ENCODE measurements at places on chromosomes 7 and 10.

- ATAC-seq, result peak; percentile 99
Observed at GRCh38 chr7:48875045-48875916, 49.1 kb upstream of the CDC14C start.

- no peak for ATAC-seq
Observed at GRCh38 chr10:28765641-28766040, 88.3 kb downstream of the BAMBI start.

GRCh38 chr7:129741743-129742213 is 130.3 kb downstream of the NRF1 start:
- peak; percentile 40 for ATAC-seq

- no peak for ATAC-seq
Observed at GRCh38 chr10:16952610-16953009, 135.4 kb upstream of the RSU1 start.

DNA sequence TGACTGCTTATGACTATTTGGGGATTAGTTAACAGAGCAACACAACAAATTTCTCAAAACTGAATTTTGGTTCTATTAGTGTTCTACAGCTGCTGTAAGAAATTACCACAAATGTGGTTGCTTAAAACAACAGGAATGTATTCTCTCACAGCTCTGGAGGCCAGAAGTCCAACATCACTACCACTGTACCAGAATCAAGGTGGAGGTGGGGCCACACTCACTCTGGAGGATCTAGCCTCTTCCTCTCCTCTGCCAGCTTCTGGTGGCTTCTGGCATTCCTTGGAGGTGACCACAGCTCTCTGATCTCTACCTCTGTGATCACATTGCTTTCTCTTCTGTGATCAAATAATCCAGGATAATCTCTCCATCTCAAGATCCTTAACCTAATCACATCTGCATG is 194.7 kb upstream of the BMPER start:
- no peak for ATAC-seq

GRCh38 chr10:1290071-1290471 is 233.9 kb downstream of the WDR37 start:
- no peak for ATAC-seq

GRCh38 chr7:100563809-100564400 is 9.8 kb downstream of the SAP25 start:
- peak; percentile 82 for ATAC-seq

DNA sequence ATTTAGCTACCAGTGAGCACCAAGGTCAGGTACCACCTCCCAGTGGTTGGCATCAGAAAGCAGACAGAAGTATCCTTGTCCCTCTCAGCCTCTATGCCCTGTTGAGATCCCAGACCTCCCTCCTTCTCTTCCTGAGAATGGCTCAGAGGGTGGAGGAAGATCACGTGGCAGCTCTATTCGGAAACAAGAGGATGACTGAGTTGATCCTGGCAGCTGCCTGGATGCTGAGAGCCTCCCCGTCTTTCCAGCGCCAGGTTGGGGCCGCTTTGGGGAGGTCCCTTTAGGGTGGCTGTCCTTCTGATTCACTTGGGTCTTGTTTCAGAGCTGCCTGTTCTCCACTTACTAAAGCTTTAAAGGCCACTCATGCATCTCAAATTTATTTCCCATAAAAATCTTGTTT is 36.9 kb upstream of the NPFFR1 start:
- ATAC-seq, result no peak

DNA sequence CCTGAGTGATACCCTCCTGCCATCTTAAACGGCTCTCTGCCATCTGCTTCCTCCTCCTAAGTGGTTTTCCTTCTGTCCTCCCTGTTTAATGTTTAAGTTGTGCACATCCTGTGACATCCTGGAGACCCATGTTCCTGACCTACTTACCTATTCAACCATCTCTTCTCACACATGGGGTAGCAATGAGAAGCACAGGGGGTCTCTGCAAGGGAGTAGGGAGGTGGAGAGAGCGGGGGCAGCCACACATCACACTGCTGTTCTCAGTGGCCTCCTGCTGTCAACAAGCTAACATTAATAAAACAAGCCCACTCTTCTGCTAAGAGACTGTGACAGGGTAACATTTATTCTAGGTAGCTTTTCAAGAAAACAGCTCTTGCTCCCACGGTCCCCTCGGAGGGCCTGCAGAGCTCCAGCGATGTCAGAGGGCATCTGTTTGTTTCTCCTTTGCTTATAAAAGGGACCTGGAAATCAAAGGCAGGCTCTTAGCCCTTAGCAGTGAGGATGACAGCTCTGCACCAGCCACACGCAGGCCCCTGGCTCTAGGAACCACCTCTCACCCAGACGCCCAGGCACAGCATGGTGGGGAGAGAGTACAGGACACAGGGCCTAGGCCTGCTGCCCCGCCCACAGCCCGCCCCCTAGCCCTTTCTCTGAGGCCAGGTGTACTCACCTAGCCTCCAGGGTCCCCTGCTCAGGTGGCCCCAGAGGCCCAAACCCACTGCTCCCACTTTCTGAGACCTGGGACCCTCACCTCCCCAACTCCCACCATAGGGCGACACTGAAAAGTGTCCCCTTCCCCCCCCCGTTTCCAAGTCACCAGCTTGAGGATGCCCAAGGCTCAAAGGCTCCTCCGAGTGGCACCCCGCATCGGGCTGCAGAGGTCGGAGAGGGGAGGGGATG is 943 bp upstream of the SLC18A2 start:
- no peak for ATAC-seq

DNA sequence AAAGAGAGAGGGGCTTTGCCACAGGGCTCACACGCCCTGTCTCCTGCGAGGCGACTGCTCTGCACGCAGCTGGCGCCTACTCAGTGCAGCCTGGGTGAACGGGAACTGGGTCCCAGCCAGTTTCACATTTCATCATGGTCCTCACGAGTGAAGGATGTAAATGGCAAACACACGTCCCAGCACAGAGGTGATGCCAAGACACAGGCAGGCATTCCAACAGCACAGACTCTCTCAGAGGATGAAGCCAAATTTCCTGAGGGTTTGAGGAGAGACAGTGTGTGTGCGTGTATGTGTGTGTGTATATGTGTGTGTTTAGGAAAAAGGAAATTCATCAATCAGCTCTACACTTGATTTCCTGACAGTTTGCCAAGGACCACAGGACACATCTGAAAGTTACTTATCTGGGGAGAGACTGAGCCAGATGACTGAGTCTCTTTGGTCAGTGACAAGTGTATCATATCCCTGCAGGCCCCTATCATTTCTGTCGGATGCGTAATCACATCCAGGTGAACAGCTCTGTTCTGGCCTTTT is 53.9 kb downstream of the CHST15 start:
- no peak for ATAC-seq

DNA sequence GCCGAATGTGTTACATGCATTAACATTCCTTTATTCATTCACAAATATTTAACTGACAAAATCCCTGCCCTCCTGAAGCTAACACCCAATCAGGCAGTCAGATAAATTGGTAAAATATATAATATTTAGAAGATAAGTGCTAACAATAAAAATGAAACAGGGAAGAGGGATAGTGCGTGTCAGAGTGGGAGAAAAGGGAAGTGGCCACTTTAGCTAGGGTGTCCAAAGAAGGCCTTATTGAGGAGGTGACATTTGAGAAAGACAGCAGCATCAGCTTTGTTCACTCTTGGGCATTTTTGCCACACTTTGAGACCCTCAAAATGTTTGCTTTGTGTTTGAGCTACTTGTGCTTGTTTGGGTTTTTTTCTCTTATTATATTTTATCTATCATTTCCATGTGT is 317.8 kb downstream of the SNX13 start:
- no peak for ATAC-seq

DNA sequence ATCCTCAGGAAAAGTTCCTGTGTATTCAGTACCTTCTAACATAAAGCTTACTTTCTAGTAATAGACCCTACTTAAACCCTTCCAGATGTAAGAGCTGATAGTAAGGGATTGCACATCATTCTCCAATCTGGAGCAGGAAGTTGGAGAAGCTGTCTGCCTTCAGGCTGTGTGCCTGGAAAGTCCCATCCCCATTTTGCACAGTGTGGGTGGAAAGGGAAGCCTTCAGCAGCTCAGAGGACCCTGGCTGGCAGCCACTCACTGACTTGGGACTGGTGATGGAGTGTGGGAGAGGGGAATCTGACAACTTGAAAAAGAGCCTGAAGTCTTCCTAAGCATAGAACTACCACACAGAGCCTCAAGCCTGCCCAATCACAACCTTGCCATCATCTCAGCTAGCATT is 164.1 kb upstream of the ADO start:
- ATAC-seq, result no peak

GRCh38 chr7:12519682-12520009 is 50.9 kb upstream of the SCIN start:
- no peak for ATAC-seq

DNA sequence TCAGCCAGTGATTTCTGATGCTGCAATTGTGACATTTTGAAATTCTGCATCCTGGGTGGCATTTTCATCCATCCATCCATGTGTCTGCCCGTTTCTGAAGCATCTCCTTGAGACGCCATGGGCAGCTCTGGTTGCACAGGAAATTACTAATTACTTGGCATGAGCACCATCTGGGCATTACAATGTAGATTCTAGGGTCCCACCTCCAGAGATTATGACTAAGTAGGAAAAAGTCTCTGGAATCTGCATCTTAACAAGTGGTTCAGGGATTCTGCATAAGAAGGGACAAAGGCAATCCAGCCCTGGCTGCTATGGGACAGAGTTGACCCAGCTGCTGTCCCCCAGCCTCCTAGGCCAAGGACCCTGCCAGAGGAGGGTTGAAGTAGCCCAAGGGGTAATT is 65.3 kb downstream of the CUZD1 start:
- peak; percentile 69 for ATAC-seq

DNA sequence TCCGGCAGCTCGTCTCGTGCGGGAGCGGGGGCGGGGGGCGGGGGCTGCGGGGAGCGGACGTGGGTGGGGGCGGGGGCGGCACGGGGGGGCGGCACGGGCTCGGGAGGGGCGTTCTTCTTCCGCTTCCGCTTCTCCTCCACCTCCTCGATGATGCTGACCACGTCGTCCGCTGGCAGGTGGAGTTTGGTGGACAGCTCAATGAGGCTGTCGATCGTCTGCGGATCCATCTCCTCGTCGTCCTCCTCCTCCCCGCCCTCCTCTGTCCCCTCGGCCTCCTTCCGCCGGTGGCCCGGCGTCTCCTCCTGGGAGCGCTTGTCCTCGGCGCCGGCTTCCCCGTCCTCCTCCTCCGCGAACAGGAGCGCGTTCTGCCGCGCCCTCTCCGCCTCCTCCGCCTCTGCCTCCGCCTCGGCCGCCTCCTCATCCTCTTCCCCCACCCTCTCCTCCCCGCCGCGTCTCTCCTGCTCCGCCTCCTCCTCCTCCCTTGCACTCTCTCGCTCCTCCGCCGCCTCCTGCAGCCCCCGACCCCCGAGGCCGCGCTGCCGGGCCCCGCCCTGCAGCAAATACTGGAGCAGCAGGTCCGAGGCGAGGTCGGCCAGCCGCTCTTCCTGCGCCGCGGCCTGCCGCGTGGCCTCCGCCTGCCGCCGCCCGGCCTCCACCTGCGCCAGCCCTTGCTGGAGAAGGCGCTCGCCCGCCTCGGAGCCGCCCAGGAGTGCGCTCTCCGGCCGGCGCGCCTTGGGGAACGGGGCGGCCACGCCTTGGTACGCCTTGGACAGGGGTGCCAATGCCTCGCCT is 1.9 kb downstream of the VGF start:
- peak; percentile 2 for ATAC-seq

GRCh38 chr7:15305002-15305600 is 256.7 kb downstream of the AGMO start:
- peak; percentile 81 for ATAC-seq

GRCh38 chr10:126126866-126127265 is 230.5 kb downstream of the FANK1 start:
- ATAC-seq, result no peak

GRCh38 chr10:115214829-115215228 is 121.7 kb downstream of the ATRNL1 start:
- ATAC-seq, result no peak

DNA sequence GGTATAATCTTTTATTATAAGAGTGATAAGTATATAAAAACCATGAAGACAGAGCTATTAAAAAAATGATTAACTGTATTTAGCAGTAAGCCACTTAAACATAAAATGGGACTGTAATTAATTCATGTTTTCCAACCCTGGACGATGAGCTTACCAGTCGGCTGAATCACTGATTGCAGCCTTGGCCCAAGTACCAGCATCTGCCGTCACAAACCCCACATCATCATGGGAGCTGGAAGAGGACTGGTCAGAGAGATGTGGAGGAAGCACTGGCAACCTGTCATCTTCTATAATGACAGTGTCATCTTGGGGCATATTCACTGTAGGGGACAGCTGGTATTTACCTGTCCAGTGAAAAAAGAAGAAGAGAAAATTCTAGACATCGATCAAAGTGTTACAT is 473.6 kb downstream of the PARD3 start:
- no peak for ATAC-seq

DNA sequence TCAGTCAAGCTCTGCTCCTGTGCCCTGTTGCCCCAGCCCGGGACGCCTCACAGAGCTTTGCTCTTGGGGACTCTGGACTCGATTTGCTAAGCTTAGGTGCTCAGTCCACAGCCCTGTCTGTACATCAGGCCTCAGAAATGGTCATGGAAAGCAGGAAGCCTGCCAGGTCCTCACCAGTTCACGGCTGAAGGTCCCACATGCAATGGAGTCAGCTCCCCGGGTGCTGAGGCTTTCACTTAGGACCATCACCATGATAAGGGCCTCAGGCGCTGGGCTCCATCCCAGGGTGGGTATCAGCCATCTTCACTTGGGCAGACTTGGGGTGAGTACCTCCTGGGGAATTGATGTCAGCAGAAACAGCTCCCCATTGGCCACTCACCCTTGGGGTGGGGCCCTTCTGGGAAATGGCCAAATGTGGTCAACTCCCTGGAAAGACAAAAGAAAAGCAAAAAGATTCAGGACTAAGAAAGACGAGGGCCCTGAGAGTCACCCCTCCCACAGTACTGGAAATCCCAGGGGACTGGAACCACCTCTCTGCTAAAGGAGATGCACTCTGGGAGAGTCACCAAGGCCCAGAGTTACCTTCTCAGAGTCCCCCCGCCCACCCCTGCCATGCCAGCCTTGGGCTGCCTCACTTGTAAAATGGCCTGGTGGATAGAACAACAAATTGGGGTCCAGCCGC is 37.6 kb downstream of the FAM53B start:
- no peak for ATAC-seq

DNA sequence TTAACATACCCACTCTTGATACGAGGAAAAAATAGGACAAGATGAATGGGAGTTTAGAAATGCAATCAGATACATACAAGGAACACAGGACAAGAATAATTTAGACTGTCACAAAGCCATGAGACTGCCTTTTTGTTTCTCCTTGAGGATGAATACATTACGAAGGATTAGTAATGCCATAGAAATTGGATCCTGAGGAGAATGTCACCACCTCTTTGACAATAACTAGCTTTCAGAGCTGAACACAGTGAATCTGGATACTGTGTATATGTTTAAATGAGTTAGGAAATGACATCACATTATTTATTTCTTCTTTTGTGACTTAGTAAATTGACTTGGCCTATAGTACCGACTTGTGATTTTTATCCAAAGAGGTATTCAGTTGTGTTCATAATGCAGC is 596.3 kb upstream of the CNTNAP2 start:
- no peak for ATAC-seq

Data from SK-N-SH treated with all-trans-retinoic acid at 6 μM for 48 hours (cell line).